ENCODE measurements at places on chromosomes 16 and 17.

DNA sequence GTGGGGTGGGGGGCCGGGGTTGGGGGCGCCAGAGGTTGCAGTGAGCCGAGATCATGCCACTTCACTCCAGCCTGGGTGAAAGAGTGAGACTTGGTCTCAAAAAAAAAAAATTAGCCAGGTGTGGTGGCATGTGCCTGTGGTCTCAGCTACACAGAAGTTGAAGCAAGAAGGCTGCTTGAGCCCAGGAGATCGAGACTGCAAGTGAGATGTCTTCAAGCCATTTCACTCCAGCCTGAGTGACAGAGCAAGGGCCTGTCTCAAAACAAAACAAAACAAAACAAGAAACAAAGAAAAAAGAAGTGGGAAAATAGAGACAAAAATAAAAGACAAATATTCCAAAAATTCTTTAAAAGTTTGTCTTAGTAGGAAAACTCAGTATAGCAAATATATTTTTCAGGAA, 135.1 kb upstream of the CORO6 start:
- DNase-seq, result no peak

GRCh38 chr17:77503916-77504651, 363.3 kb downstream of the SEC14L1 start:
- no peak for DNase-seq

- no peak for DNase-seq
Observed at GRCh38 chr17:8753976-8754440, 4.3 kb downstream of the SPDYE4 start.

- no peak for DNase-seq
Observed at GRCh38 chr17:56481659-56482058, 111.8 kb upstream of the NOG start.

DNA sequence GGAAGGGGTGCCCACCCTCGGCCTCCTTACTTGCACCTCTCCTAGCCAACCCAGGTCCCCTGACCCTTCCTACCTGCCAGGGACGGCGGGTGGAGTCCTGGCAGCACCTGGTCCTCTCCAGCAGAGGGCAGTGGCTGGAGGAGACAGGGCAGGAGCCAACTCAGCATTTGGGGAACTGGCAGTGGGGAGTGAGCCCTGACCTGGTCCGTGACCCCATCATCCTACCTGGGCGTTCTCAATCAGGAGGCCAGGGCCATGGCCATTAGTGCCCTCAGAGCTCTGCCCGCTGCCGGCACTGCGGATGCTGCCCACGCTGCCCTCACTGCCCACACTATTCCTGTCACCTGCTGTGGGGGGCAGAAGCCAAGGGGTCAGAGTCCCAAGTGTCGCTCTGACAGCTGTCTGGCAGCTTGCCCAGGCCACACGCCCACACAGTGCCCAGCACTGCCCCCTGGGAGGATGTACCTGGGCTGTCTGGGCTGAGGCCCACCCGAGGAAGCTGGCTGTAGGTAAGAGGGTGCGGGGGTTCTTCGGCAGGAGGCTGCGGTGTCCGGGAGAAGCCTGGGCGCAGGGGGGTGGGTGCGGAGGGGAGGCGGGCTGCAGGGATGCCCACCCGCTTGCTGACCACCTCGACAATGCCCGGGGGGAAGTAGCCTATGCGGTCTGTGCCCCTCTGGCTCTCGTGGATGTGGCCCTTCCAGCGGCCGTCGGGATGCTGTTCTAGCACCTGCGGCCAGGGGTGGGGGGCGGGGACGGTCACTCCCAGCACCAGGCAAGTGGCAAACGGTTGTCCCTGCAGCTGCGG, 10.8 kb downstream of the CASKIN2 start:
- DNase-seq, result peak; percentile 23

DNA sequence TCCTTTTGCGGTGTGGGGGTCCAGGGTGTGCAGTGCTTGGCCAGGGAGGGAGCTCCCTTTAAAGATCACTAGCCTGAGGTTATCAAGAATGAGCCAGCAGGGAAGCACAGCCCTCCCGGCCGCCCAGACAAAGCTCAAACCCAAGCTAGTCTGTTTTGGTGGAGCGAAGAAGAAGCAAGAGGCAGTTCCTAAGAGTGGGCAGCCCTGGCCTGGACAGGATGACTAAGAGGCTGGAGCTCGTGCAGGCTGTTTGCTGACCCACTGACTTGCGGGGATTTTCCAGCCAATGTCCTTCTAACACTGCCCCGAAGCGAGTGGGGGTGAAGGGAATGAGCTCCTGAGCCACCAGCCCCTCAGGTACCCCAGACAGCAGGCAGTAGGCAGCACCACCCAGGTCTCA, 134.4 kb downstream of the COPRS start:
- no peak for DNase-seq

DNA sequence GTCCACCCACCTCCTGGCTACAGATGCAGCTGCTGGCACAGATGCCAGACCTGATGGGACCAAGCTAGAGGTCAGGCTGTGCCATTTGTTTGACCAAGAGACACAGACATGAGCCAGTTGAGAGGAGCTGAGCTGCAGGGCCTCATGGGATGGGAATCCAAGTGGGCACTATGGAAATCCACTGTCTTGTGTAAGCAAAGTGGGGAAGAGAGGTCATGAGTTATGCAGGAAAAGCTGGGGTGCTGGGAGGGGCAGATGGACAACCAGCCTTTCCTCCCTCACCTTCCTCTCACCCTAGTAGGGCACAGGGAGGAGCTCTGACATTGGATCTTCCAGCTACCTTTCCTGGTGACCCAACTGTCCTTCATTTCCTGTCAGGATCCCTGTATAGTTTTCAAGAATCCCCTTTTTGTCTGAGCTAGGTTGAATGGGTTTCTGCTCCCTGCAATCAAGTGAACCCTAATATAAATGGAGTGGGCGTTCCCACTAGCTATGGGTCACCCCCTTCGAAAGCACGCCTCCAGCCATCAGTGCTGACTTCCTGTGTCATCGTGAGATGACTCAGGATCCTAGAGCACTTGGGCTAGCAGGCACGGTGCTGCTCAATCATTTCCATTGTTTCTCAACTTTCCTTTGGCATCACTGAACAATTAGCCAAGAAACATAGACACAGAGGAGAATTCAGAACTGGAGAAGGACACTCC, 13.6 kb downstream of the ATPAF2 start:
- DNase-seq, result peak; percentile 34

DNA sequence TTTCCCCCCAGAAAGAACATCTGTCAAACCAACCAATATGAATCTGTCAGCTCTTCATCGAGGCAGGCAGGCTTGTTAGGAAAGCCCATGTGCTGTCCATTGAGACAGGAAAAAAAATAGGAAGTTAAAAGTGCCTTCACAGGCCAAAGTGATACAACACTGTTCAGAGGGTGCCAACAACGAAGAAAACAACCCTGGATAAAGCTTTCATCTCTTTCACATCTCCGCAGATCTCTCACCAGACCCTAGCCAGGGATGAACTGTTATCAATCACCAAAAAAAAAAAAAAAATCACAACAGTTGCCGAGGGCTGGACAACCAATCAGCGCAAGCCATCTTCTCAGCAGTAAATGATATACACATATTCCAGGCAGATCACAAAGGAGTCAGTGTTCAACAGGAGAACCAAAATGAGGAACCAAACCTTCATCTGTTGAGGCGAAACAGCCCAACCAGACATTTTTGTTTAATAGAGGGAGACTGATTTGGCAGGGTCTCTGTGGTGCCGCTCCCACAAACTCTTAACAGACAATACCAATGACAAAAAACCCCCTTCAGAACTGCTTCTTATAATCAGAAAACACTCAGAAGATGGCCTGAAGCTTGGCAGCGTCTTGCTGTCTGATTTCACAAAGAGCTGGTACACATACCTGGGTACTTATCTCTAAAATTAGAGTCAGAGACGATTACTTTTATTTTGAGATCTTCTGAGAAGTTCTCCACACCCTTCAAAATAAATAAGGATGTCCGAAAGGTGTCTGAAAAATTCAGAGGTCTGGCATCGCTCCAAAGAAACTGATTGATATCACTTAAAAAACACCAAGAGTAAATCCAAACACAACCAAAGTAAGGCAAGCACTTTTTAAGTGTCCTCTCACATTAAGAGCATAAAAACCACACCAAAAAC, 1.8 kb downstream of the MAP3K14 start:
- peak; percentile 30 for DNase-seq

GRCh38 chr16:20774703-20775362, 11.0 kb downstream of the ACSM3 start:
- peak; percentile 63 for DNase-seq

- no peak for DNase-seq
Observed at GRCh38 chr16:1499756-1500464, 6.8 kb downstream of the TELO2 start.

DNA sequence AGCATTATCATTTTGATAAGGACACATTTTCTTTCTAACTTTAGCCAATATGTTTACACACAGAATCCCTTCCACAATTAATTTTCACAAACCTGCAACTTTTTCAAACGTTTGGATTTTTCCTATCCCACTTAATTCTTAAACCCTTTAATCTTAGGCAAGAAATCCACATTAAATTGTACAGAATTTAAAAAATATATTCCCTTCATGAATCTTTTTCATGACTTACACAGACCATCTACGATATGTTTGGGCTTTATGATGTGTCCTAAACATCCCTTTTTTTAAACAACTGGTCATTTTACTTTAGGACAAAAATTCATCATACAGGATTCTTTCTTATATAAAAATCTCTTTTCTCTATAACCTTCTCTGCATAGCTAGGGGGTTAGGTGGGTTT, 241.5 kb upstream of the CNTNAP4 start:
- DNase-seq, result no peak

DNA sequence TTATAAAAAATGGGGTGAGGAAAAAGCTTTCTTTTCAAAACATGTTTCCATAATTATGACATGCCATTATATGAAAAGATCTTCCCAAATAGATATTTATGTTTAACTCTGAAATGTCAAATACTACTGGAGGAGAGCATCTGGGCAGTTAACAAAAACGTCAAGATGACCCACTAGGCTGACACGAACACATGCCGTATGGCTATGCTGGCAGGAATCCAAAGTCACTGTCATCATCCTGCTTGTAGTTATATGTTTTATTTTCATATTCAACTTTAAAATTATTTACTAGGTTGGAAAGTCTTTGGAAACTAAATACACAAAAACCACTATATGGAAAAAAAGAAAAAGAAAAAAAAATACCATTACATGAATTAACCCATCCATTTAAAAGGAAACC, 27.3 kb downstream of the ANKFY1 start:
- DNase-seq, result no peak

DNA sequence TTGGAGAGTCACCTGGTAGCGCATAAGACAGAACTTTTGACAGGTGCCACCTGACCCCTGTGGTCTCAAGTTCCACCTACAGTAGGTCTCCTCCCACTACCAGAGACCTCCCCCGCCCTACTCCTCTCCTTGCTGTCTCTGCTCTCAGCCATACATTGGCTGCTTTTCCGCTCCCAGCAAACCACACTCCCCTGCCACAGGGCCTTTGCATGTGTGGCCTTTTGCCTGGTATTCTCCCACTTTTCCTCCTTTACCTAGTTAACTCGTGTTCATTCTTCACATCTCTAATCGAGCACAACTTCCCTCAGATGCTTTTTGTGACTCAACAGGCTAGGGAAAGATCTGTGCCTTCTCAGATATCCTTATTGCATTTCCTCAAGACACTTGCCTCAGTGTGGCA, 218.3 kb upstream of the EEF2KMT start:
- DNase-seq, result no peak

DNA sequence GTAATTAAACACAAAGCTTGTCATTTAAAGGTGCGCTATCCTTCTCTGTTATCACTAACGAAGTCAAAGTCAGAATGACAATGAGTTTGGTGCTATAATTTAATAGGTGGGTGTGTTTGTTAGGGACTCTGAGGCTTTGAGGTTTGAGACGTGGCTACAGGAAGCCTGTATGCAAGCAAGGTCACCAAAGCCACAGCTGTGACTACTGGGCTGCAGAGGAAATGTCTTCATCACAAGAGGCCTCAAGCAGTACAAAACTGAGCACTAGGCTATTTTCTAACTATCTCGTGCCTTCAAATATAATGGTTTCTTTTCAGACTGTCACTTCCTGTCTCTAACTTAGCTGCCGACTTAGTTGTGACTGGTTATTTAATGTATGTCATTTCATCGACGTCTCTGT, 141.2 kb downstream of the AATF start:
- DNase-seq, result peak; percentile 38

DNA sequence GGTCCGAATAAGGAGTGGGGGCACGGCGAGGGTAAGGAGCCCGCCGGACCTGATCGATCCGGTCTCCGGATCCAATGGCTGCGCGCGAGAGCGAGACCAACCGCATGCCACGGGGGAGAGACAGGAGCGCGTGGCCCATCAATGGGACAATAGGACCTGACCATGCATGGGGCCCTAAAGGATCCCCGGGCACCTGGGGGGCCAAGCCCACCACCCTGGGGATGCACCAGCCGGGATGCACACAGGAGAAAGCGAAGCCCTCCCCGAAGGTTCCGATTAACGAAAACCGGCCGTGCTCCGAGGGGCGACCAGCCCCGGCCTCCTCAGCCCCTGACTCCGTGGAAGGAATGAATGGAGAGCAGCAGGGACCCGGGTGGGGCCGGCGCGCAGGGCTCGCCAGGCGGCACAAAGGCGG, 525 bp downstream of the JPT1 start:
- DNase-seq, result peak; percentile 25

DNA sequence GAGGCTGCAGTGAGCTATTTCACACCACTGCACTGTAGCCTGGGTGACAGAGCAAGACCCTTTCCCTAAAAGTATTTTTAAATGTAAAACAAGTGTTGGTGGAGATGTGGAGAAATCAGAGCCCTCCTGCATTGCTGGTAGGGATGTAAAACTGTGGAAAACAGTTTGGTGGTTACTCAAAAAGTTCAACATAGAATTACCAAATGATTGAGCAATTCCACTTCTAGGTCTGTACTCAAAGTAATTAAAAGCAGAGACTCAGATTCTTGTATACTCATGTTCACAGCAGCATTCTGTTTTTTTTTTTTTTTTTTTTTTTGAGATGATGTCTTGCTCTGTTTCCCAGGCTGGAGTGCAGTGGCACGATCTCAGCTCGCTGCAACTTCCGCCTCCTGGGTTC, 141.8 kb downstream of the PITPNC1 start:
- DNase-seq, result no peak

DNA sequence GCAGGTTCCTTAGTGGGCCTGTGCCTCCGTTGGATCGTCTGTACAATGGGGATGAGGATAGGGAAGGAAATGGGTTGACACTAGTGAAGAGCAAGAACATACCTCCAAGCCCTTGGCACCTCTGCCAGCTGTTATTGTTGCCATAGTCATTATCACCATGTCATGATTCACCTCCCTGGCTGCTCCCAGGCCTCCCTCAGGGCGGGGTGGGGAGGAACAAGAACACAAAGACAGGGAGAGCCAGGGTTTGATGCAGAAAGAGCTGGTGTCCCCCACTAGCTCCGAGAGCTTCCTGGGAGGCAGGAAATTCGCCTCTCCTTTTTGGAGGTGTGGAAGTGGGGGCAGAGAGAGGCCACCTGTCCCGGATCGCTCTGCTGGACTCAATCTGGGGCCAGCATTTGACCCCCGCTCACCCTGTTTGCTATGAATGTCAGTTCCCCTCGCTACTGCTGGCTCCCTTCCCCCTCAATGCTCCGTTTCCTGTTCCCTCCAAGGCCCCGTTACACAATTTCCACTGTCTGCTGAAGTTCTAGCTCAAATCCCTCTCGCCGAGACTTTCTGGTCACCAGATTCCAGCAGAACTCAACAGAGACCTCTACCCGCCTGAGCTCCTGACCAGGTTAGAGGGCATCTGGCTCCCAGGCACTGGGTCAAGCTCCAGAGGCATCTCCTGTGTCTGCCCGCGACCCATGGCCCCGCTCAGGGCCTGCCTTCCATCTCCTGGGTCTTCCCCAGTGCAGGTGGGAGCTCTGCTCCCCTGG, 9.1 kb downstream of the TIMP2 start:
- DNase-seq, result no peak

All from stimulated activated CD4-positive, alpha-beta T cell treated with anti-CD3 and anti-CD28 coated beads, Interleukin-4, amount 100 ng/mL, for 24 hours (primary cell).